RCC 7860 (cell line): ENCODE measurements at places on chromosomes 12 and 14.

- DNase-seq, result no peak
Measured at GRCh38 chr14:101705733-101706508, 55.6 kb upstream of the PPP2R5C start.

DNA sequence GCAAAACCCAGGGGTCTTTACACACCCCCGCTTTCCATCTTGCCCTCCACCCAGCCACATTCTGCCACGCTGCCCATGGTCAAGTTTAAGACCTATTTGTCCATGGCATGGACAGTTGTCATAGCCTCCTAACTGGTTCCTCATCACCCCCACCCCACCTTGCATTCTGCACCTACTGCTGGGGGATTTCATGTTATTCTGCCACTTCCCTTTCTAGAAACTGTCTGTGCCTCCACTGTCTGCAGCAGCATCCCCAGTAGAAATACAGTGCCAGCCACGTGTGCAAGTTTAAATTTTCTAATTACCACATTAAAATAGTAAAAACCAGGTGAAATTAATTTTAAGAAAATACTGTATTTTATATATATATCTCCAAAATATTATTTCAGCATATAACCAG is 63.2 kb downstream of the WDR20 start:
- DNase-seq, result no peak

GRCh38 chr12:121000530-121000929 is 15.8 kb downstream of the C12orf43 start:
- DNase-seq, result no peak

DNA sequence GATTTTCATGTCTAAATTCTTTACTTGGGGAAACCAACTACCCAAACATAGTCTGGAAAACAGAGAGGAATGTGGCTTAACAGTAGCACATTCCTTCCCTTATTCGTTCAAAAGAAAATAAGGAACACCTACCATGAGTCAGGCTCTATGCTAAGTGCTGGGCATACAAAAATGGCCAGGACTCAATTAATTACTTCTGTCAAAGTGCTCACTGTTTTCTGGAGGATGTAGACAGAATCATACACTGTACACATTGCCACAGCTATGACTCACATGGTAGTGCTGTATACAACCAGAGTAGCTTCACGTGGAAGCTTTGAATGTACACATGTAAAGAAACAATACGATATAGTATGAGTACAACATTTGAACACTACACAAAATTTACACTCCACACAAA is 50.1 kb downstream of the SLC25A21 start:
- peak; percentile 46 for DNase-seq

GRCh38 chr14:52040598-52040997 is 28.3 kb downstream of the NID2 start:
- no peak for DNase-seq

DNA sequence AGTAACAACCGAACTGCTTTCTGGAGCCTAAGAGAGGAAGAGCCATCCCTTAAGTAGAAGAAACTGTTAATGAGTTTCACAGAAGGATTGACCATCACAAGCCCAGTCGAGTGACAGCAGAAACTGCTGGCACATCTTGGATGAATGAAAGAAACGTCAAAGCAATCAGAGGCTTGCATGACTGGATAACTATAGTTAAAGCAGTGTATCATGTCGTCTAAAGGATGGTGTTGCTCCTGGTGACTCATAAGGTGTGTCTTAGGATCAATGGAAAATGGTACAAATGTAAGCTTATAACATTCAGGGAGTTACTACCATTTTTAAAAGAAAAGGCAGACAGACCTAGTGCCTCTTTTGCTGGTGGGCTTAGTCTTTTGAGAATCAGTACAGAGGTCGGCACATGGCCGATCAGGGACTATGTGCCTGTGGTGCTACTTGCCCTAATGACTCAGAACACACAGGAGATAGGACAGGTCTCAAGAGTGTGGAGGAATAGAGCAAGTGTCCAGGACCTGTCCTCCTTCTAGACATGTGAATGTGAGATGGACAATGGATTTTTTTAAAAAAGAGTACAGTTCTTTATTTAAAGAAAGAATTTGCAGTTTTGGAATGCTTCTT is 55.7 kb downstream of the TMX1 start:
- DNase-seq, result no peak

DNA sequence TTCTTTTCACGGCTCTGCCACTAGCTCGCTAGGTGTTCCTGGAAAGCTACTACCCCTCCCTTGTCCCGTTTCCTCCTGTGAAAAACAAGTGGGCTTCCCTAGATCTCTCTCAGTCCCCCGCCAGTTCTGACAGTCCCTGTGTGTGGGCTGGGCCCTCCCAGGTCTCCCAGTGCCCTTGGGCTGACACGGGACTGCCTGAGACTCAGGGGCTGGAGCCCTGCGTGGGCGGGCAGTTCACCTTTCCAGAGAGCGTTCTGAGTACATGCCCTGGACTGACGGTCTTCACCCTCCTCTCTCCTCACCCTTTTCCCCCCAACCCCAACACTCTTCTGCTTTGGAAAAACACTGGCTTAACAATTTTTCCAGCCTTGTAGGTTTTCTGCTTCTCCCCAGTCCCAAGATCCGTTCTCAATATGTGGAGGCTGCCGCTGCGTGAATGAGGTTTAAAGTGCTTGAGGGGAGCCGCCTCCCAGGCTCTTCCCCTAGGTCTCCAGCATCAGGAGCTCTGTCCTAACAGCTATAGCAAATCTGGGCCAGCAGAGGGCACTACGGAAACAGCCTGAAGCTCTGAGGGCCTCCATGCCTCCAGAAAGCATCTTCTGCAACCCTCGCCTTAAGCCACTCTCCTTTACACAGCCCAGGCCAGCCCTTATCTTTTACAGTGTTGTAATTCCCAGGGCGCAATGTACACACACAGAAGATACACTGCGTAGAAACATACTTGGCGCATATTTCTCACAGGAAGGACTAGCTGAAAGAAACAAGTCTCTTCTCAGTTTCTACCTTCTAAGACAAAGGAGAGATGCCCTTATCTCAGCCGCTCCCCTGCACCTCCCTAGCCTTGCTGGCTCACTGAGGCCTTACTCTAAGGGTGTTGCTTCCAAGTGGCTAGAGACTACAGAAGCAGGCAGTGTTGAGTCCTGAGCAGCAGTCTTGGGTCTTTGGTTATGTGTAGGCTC is 10.4 kb upstream of the DCD start:
- no peak for DNase-seq

GRCh38 chr14:81193924-81194633 is 26.7 kb downstream of the GTF2A1 start:
- DNase-seq, result no peak

GRCh38 chr12:27272373-27273028 is 28.4 kb downstream of the STK38L start:
- no peak for DNase-seq

- peak; percentile 61 for DNase-seq
Measured at GRCh38 chr12:7108796-7109571, at the start of gene C1RL. Gene C1RL (minus strand): TSS chr12:7109214. CDS start chr12:7109180, 34 bp downstream.

- DNase-seq, result peak; percentile 10
Measured at GRCh38 chr12:130031571-130032189, 127.9 kb upstream of the TMEM132D start.
